Mammary epithelial cell (primary cell): ENCODE measurements at places on chromosomes 16 and 17.

DNA sequence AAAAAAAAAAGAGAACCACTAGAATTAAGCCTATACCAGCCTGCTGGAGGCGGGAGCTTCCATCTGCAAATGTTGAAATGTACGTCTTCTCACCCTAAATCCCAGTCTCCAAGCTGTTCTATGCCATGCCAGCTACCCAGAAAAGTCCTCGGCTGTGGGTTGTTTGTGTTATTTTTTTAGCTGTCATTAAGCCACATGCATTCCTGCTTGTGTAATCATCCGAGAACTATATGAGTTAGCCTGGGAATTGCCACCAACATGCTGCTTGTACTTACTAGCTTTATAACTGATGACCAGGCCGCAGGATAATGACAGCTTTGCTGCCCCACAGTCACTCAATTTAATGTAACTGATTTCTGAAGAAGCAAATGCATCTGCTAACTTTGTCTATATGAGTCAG is 313.9 kb upstream of the SALL1 start:
- peak; percentile 3 for DNase-seq

- no peak for DNase-seq
These were observed 5.9 kb downstream of the UBALD2 start for GRCh38 chr17:76270770-76271668.

GRCh38 chr16:9425236-9425635 is 333.8 kb downstream of the HAPSTR1 start:
- DNase-seq, result no peak

DNA sequence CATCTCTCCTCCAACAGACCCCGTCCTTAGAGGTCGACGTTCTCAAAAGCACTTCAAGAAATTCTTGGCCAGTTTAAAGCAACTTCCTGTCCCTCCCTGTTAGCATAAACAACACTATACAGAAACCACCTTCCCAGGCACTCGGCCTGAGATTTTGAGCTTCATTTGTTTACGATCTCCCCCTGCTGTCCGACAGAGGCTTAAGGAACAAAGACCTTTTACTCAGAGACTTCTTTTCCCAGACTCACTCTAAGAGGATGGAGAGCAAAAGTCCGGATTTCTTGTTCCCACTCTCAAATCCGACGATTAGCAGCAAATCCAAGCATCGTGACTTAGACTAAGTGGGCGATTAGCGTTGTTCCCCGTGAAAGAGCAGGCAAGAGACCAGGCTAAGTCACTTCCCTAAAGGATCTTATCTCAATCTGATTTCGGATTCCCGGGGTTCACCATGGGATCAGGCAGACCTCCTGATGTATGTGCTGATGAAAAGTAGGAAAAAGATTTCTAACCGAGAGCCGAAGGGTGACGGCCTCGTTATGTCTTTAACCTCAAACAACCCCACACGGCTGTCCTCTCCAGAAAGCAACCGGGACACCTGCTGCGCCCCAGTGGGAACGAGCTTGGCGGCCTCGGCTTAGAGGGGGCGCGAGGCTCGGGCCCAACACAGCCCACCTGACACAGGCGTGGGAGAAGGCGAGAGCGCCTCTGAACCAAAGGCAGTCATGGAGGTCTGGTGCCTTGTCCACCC is 598 bp downstream of the INPP5K start:
- DNase-seq, result peak; percentile 77

DNA sequence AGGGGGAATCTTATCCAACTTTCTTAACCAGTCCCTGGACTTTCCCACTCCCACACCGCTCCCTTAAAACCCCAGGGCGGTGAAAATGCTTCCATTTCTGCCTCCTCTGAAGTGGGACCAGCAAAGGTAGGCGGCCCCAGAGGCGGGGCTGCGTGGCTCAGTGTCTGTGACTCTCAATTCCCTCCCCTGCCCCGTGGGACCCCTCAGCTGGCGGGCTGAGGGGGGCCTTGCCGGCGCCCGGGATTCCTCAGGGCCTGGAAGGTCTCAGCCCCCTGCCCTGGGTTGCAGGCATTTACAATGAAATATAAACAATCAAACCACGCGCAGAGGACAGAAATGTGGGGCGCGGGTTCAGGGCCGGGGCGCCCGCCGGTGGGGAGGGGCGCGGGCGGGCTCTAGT is 3.6 kb downstream of the SOST start:
- DNase-seq, result no peak

DNA sequence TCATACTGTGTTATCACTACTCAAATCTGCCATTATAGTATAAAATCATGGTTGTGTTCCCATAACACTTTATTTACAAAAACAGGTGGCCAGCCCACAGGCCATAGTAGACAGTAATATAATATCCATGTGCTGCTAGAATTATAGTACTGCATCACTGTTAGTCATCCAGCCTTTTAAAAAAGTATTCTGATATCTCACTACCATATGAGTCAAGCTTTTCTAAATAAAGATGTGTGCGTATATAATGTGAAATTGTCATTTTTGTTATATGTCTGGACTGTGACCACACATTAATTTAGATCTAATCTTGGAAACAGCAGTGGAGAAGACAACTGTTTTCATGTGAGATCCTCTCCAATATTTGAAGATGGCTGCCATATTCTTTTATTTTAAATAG is 1049.1 kb upstream of the GOT2 start:
- DNase-seq, result peak; percentile 46

GRCh38 chr16:180101-180675 is at the start of gene HBQ1:
TSS of gene HBQ1 (plus strand) at chr16:180459. CDS start at chr16:180487, 28 bp downstream.
- no peak for DNase-seq

GRCh38 chr16:13594823-13595222 is 325.1 kb upstream of the ERCC4 start:
- DNase-seq, result no peak

DNA sequence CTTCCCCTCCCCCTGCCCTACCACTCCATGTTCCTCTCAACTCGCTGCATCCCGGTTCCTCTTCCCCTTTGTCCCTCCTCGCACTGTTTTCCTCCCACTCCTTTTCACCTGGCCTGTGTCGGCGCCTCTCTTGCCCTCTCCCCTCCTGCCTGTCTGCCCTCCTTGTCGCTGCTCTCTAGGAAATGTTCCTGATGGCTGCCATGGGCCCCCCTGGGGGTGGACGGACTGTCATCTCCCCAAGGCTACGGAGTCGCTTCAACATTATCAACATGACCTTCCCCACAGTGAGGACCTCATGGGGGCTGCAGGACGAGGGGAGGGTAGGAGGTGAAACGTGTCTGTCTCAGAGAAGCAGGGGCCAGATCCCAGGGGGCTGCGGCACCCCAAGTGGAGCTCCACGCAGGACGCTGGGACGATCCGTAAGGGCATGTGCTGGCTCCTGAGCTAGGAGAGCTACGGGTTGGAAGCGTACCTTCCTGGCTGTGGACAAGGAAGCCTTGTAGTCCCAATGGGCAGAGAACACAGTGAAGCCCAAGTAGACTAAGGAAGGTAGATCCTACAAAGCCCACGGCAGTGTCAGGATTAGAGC is 39.8 kb upstream of the KDM6B start:
- no peak for DNase-seq

DNA sequence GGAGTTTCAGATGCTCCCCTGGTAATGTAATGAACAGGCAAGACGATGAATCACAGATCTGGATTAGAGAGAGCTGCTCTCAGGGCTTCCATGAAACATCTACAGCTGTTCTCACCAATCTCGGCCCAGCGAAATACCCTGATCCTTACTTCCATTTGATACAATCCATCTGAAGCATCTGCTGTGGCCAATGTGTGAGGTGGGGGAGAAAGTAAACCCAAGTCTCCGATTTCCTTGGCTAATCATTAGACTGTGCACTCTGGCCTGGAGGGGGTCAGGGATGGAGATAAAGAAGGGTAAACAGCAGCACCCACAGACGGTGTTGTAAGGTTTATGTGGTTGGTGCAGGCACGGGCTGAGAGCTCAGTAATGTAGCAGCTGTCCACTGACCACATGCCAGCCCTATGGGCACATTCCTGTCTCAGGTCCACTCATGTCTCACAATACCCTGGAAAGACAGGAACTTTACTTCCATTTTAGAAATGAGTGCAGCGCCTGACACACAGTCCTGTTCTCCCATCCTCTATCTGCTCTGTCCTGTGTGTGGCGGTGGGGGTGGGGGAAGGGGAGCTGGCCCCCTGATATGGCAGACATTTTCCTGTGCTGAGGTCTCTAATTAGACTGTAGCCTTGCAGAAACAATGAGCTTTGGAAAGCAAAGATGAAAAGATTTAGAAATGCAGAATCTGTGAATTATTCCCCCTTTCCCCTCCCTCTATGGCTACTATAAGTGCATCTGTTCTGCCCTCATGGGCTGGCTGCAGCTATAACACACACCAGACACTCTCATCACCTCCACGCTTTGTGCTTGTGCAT is 48.3 kb upstream of the ERN1 start:
- peak; percentile 17 for DNase-seq

DNA sequence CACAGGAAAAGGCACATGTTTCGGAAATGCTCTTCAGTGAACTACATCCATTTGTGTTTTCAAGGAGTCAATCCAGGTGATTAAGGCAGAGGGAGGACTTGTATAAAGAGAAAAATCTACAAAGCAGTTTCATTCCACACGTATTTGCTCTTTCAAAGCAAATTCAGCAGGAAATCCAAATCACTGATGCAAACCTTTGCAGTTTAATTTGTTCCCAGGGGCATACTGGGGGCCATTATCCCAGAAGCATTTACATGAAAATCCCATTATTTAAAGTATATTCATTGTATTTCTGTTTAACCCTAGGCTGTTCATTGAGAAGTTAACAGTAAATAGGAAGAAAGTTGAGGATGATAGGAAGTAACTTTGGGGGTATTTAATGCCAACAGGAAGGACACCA is 147.9 kb downstream of the PMP22 start:
- no peak for DNase-seq

DNA sequence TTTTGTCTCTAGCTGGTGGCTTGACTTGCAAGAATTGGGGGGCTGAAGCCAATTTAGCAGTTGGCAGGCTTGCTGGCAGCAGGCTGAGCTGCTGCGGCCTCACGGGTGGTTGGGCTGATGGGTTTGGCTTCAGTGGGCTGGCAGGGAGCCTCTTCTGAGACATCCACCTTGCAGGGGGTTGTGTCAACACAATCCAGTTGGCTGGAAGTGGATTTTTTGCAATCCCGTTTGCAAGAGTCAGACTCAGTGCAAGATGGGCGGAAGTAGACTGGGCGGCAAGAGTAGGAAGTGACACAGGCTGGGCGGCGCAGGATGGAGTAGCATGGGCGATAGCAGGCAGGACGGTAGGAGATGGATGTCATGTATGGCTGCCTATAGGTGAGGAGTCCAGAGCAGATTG is 1.5 kb downstream of the KRTAP16-1 start:
- no peak for DNase-seq

GRCh38 chr16:63372815-63373214 is 1336.6 kb upstream of the CDH8 start:
- DNase-seq, result no peak

DNA sequence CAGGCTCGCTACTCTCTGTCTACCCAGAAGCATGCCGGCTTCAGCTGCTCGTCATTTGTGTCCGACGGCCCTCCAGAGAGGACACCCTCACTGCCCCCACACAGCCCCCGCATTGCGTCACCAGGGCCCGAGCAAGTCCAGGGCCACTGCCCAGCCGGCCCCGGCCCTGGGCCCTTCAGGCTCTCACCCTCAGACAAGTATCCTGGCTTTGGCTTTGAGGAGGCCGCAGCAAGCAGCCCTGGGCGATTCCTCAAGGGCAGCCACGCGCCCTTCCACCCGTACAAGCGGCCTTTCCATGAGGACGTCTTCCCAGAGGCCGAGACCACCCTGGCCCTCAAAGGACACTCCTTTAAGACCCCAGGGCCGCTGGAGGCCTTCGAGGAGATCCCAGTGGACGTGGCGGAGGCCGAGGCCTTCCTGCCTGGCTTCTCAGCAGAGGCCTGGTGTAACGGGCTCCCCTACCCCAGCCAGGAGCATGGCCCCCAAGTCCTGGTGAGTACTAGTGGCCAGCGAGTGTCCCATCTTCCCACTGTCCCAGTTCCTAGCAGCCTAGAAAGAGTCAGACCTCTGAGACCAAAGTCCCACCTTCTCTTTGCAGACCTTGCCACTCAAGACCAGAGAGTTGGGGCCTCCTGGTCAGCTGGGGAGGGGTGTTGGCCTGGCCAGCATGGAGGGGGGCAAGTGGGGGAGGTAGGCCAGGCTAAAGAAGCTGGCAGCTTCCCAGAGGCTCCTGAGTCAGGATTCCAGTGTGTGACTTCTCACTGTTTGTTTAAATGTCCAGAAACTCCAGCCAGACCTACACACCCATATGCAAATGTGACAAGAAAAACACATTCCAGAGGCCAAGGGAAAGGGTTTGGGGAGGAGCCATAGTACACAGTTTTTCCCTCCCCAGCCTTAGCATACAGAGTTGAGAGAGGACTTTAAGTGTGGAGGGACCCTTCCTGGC is 18.6 kb downstream of the FOXN1 start:
- DNase-seq, result peak; percentile 70

- DNase-seq, result no peak
These were observed 99.7 kb downstream of the CMIP start for GRCh38 chr16:81544261-81544660.

DNA sequence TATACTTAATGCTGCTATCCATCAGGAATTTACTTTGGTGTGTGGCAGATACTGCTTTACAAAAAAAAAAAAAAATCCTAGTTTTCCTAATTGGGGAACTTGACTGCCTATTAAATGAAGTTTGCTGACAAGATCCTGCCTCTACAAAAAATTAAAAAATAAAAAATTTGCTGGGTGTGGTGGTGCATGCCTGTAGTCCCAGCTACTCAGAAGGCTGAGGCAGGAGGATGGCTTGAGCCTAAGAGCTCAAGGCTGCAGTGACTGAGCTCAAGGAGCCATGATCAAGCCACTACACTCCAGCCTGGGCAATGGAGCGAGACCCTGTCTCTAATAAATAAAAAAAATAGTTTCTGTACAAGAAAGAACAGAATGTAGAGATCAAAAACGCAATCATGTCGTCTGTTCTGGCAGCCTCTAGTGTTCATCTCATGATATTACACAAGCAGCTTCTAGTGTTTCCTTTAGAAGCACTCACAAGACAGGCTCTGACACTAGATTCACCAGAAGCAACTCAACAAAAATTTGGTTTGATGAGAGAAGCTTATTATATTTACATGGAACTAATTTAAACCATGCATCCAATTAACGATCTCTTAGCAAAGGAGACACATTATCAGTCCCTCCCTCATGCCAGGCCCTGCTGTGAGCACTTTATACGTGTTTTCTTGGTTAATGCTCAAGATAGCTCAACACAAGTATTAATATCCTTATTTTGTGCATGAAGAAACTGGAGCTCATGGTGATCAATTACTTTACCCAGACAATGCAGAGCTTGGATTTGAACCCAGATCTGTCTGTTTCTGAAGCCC is 6.8 kb upstream of the KRTAP17-1 start:
- peak; percentile 61 for DNase-seq

GRCh38 chr17:40724656-40725055 is 21.1 kb upstream of the KRT24 start:
- no peak for DNase-seq

GRCh38 chr17:58006560-58006923 is 504 bp downstream of the SRSF1 start:
- peak; percentile 63 for DNase-seq
